CD4-positive, alpha-beta T cell treated with Interferon alpha-2 for 1 hour (primary cell): ENCODE measurements at places on chromosomes 4 and X.

GRCh38 chr4:93829820-93830687, 1.5 kb downstream of the ATOH1 start:
- DNase-seq, result no peak

GRCh38 chr4:110616238-110617074, 6.4 kb downstream of the PITX2 start:
- DNase-seq, result no peak

DNA sequence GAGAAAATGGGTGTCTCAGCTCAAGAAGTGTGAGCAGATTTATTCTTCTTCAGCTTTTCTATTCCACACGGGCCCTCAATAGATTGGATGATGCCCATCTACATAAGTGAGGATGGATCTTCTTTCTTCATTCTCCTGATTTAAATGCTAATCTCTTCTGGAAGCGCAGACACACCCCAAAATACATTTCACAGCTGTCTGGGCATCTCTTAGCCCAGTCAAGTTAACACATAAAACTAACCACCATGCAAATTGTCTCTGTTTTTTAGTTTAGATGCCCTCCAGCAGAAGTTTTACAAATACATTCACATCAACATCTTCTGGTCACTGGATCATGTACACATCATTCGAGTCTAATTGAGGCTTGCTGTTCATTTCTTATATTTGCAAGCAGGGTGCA, 249.0 kb upstream of the VCX3A start:
- DNase-seq, result no peak

DNA sequence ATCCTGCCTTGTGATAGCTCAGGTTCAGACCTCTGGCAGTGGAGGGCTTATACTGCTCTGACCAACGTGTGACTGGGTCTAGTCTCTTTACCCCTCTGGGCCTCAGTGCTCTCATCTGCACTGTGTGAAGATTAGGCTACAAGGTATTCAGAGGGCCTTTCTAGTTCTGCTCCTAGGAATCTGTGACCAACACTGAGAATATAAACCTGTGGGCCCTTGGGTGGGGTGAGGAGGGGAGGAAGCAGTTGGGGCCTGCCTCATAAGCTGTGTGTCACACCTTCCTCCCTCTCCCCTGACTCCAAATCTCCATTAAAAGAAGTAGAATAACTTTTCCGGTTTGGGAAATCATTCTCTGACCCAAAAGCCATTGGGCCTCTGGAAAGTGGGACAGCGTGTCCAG, 66.3 kb upstream of the MSN start:
- DNase-seq, result no peak

DNA sequence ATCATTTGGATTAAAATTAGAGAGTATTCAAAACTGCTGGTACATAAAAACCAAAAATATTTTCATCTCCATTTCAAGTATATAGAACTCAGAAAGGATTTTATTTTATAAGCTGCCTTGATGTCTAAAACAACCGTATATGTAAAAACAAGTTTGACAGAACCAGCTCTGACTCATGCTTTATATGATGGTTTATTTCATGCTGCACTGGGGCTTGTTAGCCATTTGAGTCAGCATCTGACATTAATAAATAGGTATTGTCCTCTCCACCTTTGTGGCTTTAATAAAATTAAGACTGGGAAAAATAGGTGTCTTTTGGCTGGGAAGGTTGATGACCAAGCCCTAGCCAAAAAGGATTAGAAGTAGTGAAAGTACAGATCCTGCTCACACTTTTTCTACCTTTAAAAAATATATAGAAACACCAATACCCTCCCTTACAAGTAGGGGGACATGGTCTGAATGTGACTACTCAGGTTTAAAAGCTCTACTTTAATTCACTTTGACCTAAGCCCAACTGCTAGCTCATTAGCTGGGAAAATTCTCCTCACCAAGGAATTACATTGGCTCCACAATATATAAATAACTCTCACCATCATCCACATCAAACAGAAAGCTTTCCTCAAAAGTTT, 228.1 kb downstream of the ADAMTS3 start:
- no peak for DNase-seq

DNA sequence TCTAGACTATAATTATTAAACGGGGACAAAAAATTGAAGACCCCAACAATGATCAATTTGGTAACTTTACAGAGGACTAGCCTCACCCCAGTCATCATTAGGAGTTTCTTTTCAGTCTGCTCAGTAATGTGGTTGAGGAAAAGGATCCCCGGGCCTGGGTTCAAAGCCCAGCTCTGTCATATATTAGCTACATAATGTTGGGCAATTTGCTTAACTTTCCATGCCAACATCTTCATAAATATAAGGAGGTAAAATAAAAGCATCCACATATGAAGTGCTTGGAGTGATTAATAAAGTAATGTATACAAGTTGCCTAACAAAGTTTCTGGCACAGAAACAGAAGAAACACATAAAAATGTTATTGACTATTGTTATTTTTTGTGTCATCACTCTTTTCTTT, 53.4 kb upstream of the ANTXR2 start:
- DNase-seq, result no peak
